HFF-Myc (cell line): ENCODE measurements at places on chromosomes 4 and X.

DNA sequence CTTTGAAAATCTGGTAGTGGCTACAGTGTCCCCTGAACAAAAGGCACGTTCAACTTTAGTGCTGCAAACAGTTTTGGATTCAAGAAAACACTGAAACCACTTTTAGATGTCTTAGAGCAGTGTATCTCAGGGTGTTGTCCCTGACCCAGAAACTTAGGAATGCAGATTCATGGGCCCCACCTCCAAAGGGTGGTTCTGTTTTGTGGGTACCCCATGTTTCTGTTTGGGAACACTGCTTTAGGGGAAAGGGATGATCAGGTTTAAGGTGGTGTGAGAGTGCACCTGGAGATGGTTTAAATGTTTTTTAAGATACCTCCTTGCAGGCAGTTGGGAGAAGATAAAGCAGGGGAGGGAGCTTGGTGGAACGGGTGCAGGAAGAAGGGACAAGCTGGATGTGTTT, 55.6 kb downstream of the JADE1 start:
- DNase-seq: no peak

DNA sequence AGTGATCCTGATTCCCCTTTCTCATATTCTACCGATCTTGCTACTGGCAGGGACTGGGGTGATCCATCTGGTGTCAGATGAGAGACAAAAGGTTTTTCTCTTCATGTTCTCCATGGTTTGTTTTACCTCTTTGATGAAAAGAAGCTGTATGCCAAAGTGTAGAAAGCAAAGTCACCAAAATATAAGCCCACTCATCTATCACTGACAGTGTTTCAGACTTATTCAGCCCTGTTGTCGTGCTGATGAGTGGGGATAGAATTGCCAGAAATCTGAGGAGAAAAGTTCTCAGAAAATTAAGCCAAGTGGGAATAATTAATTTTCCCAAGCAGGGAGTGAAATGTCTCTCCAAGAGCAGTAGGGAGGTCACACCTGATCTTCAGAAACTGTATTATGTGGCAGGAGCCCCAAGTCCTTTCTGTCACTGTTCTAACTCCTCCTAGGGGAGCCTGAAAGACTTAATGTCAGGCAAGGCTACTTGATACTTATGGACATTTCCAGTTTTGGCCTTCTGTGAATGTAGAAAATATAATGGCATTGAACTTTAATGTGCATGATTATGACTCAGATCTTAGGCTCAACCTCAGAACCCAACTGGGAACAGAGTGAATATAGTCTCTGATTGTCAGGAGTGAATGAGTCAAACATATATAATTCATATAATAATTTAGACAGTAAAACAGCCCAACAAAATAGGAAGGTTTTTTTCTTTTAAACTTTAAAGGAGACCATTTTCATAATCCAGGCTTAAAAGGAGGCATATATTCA, 298.1 kb downstream of the ANKRD50 start:
- DNase-seq: no peak

GRCh38 chrX:623599-624315, 6.8 kb upstream of the SHOX start:
- DNase-seq: no peak

GRCh38 chrX:21487832-21488231, 113.6 kb downstream of the CNKSR2 start:
- DNase-seq: no peak
